ENCODE measurements at places on chromosomes 3 and 15.

DNA sequence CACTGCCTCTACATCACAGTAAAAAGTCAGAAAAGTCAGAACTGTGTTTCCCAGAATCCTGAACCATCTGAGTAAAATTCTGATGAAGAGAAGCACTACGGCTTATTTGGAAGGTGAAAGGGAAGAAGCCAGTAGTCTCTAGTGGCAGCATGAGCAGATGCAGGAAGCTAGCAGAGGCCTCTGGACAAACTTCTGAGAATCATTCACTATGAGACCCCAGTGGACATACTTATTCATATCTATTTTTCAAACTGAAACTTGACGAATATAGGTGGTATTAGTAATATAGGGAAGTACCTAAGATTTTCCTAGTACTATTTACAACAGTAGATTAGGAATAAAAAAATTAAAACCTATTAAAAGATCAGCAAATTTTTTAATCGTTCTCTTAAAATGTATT, 272.8 kb upstream of the TTC14 start:
- DNase-seq = no peak

DNA sequence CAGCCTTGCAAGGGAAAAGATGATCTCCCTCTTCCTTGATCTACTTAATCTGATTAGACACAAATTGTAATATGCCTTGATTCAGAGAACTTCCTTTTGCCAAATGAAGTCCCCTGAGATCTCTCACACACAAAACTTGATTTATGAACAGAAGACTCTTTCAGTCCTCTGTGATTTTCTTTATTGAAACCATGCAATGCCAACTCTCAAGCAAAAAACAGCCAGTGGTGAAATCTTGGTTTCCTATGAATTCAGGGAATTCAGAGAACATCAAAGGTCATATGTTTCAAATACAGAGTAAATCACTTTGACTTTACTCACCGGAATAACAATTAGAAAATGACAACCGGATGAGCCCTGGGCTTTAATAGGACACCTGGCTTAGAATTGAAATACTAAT, 211.7 kb downstream of the ABHD5 start:
- DNase-seq = no peak

GRCh38 chr15:64090527-64090926, 3.1 kb downstream of the CIAO2A start:
- DNase-seq = no peak

- DNase-seq = no peak
Measured at GRCh38 chr3:144638009-144638408, 666.4 kb downstream of the DIPK2A start.

- DNase-seq = no peak
Measured at GRCh38 chr15:79978655-79979514, 7.9 kb upstream of the BCL2A1 start.

DNA sequence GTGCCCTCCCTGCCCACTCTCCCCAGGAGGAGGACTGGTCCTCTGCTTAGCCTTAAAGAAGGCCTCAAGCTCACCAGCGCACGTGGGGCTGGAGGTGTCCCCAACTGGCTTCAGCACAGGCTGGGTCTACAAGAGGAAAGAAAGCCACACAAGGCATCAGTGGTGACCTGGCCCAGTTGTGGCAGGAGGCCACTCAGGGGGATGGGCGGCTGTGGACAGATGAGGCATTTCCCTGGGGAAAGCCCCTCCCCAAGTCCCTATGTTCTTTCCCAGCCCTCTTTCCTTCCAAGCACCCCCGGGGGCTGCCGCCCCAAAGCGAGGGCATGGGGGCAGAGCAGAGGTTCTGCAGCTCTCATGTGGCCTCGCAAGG, 155.2 kb upstream of the TLE3 start:
- no peak for DNase-seq

DNA sequence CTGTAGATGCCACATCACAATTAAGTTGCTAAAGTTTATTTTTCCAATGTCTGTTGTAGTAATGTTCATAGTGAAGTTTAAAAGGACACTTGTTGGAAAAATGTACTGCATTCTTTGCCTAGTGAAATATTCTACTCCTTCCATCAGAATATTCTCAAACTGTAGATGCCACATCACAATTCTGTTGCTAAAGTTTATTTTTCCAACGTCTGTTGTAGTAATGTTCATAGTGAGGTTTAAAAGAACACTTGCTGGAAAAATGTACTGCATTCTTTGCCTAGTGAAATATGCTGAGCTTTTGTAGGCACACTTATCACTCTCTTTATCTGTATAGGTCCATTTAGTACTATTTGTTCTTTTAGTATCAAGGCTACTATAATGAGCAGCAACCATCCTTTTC, 836.1 kb downstream of the NAALADL2 start:
- DNase-seq = no peak

GRCh38 chr3:9302425-9303181, 53.2 kb upstream of the SRGAP3 start:
- DNase-seq = peak; percentile 54

- DNase-seq = no peak
Measured at GRCh38 chr3:27454461-27454860, 29.7 kb downstream of the SLC4A7 start.

- no peak for DNase-seq
Measured at GRCh38 chr3:181631901-181632300, 79.8 kb upstream of the SOX2 start.

GRCh38 chr15:58504674-58505234, 73.0 kb downstream of the LIPC start:
- no peak for DNase-seq

DNA sequence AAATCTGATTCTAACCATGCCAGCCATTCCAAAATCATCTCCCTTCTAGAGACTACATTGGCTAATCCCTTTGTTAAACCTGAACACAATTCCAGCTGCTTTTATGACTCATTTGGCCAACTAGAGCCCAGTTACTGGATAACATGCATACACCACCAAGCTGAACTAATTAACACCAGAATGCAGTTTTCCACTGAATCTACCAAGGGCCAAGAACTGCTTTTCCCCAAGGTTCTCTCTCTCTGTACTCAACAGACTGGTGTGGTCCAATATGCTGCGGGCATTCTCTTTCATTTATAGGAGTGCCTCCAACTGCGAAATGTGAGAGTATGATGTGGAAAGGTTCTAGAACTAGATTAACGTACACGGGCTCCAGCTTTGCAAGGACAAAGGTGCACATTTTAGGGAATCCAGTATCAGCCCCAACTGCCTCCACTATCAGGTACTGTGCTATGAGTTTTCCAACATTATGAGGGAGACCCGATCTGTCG, 1.5 kb downstream of the CHSY1 start:
- DNase-seq = no peak

DNA sequence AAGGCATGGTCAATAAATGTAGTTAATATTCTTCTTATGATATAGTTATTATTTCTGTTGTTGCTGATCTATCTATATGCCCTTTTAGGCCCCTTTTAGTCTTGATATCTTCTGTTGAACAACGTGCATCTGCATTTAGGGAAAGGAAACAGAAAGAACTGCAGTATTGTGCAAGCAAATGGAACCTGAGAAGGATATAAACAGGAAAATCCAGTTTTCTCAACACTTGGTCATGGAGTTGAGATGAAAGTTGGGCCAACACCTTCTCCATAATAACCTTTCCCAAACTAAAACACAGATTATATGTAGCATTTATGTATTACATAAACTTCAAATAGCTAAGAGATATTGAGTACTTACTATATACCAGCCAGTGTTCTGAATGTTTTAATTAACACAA, 179.7 kb downstream of the ADAMTS9 start:
- no peak for DNase-seq

All from stimulated activated CD8-positive, alpha-beta memory T cell treated with anti-CD3 and anti-CD28 coated beads, Interleukin-4, amount 100 ng/mL, for 24 hours (primary cell).